ENCODE measurements at places on chromosomes 7 and 10.

- no peak for DNase-seq
These were observed 65.6 kb upstream of the LRRC18 start for GRCh38 chr10:49005270-49005669.

- no peak for DNase-seq
These were observed 46.5 kb upstream of the PTN start for GRCh38 chr7:137390076-137390475.

DNA sequence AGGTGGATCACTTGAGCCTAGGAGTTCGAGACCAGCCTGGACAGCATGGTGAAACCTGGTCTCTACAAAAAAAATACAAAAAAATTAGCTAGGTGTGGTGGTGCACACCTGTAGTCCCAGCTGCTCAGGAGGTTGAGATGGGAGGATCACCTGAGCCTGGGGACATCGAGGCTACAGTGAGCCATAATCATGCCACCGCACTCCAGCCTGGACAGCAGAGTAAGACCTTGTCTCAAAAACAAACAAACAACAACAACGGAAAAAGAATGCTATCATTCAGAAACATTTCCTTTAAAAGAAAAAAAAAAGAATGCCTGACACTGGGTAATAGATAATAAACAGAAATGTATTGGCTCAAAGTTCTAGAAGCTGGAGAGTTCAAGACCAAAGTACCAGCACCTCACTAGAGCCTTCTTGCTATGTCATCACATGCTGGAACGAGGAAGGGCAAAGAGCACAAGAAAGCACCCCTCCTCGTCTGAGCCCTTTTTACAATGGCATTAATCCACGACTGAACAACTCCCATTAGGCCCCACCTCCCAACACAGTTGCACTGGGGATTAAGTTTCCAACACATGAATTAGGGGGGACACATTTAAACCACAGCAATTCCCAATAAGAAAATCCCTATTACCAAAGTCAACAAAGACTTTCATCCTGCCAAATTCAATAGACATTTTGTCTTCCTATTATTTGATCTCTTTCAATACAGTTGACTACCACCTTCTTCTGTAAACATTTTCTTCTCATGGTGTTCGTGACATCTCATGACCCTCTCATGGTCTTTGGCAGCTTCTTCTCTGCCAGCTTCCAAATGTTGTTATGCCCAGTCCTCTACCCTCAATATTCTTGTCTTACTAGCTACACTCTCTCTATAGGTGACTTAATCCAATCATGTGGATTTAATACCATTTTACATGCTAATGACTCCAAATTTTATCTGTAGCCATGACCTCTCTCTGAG lies 20.0 kb downstream of the AKR1D1 start:
- no peak for DNase-seq

DNA sequence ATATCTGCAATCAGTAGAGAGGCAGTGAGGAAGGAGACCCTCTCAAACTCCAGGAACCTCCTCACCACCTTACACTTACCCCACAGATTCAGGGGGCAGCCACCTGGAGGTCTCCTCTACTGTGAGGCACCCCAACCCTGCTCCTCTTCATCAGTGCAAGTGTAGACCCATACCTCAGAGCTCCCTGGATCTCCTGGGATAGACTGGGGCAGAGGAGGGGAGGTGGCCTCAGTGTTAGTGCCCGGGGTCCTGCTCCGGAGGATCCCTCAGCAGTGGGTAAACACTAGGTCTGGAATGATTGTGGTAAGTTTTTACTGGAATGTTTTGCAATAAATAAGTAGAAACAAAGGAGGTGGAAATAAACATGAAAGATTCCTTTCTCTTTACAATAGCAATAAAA lies 31.1 kb downstream of the ANTXRL start:
- DNase-seq, result no peak

GRCh38 chr7:114405427-114405826 lies 9.2 kb upstream of the FOXP2 start:
- DNase-seq, result no peak

DNA sequence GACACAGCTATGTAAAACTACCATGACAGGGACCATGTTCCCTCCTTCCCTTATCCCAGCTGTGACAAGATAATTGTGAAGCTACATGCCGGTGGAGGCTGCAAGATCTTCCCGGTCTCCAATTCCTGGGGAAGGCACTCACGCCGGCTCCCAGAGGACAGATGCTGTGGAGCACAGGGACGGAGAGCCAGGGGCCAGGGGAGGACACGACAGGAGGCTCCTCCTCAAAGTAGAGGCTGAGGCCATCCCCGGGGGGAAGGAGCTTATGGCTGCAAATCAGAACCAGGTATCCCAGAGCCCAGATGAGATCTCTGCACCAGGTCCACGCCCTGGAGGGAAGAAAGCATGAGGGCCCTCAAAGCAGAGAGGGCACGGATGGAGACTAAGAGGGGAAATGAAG lies 286.2 kb downstream of the TCERG1L start:
- DNase-seq, result no peak

DNA sequence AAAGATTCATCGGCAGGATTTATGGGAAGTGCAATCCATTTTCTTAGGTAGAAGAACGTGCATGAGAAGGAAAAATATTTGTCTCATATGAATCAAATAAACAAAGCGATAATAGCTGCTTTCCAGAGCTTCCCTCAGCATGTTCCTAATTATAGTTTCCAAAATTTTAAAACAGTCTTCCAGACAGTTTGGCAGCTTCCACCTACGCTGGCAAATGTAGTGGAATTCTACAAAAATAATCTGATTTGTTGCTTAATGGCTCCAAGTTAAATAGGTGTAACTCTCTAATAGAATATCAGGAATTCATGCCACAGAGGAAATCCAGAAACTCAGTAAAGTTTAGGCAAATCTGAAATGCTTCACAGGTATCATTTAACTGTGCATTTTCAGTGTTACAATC lies 23.3 kb upstream of the AGBL3 start:
- DNase-seq, result no peak
